ENCODE measurements at places on chromosomes 11 and 22. TPM values are rescaled to one million over a fixed set of nuclear protein-coding genes. Genes with fewer than 3 reads are reported as not detected.

The GAB4 gene
- not detected for total RNA-seq

The CSNK2A3 gene
- 1.4 TPM for total RNA-seq

The MS4A3 gene
- not detected for total RNA-seq

The FGF19 gene
- total RNA-seq: not detected

The FAT3 gene
- 69.3 TPM for total RNA-seq

The TMPRSS6 gene
- total RNA-seq: not detected

The PATE4 gene
- not detected for total RNA-seq

The C11orf87 gene
- total RNA-seq: not detected

The NTM gene
- 4.0 TPM for total RNA-seq

The P2RY6 gene
- 2.8 TPM for total RNA-seq

The ROM1 gene
- 10.8 TPM for total RNA-seq

DNA sequence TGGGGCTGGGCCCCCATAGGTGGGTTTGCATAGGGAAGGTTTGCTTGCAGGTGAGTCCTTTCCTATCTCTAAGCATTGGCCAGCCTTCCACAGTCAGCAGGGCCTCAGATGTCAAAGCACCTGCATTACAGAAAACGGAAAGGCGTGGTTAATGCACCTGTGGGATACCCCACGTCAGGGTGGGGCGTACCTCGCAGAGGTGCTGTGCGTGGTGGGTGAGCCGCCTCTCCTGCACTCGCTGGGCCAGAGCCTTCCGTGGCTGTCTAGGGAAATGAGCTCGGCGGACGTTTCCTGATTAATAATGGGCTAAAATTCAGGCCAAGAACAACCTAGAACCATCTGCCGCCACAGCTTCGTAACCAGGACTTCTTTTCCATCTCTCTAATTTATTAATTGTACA lies 32.3 kb downstream of the ST14 start:
- no peak for ATAC-seq

DNA sequence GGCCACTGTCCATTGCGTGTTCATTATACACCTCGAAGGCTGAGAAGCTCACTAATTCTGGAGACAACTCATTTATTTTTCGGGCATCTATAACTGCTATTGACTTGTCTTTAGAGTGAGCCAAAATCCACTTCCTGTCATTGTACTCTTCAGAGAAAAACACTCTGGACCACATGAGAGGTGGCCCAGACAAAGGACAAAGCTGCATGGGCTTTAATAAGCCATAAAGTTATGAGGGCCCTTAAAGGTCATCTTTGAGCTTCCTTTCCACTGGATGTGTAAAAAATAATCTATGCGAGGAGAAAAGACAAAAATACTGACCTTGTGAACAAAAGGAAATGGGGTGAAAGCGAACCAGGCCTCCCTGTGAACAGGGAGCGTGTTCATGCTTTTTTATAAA lies 63.5 kb upstream of the ZC3H12C start:
- no peak for ATAC-seq

- no peak for ATAC-seq
Observed at GRCh38 chr22:43113526-43114251, 3.1 kb downstream of the BIK start.

DNA sequence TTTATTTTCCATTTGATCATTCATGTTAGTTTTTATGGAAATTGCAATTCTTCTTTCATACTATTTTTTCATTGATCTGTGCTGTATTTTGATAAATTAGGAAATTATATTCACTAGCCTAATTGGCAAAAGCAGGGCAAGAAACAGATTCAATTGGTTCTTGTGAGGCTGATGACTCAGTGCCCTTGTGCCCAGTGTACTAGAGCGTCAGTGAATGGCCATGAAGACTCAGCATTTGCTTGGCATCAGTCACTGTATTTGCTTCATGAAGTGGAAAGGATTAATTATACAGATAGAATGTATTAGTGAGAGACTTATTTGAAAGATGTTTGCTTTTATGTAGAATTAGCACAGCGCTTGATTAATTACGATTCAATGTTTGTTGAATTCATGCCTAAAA lies 31.8 kb downstream of the MRGPRX1 start:
- ATAC-seq: no peak

- no peak for ATAC-seq
Observed at GRCh38 chr11:31757260-31757835, 53.8 kb downstream of the PAX6 start.

GRCh38 chr11:9687711-9688477 lies 24.0 kb downstream of the SWAP70 start:
- ATAC-seq: no peak

GRCh38 chr11:44985721-44986120 lies 35.0 kb upstream of the TP53I11 start:
- no peak for ATAC-seq

- ATAC-seq: no peak
Observed at GRCh38 chr22:16810188-16810802, 14.9 kb downstream of the XKR3 start.

DNA sequence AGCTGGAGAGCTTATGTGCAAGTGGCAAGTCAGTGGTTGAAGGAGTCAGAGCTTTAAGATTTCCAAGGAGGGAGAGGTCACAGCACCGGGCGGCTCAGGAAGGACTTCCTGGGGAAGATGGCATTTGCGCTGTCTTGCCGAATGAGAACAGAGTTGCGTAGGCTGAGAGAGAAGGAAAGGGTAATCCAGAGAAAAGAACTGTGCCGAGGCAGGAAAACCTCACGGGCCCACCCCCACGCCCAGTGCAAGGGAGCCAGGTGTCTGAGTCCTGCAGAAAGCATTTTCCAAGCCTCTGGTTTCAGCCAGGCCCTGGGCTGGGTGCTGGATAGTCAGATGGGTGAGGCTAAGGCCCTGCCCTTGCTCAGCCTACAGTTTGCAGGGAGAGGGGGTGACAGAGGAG lies 3.2 kb upstream of the AP1B1 start:
- no peak for ATAC-seq

DNA sequence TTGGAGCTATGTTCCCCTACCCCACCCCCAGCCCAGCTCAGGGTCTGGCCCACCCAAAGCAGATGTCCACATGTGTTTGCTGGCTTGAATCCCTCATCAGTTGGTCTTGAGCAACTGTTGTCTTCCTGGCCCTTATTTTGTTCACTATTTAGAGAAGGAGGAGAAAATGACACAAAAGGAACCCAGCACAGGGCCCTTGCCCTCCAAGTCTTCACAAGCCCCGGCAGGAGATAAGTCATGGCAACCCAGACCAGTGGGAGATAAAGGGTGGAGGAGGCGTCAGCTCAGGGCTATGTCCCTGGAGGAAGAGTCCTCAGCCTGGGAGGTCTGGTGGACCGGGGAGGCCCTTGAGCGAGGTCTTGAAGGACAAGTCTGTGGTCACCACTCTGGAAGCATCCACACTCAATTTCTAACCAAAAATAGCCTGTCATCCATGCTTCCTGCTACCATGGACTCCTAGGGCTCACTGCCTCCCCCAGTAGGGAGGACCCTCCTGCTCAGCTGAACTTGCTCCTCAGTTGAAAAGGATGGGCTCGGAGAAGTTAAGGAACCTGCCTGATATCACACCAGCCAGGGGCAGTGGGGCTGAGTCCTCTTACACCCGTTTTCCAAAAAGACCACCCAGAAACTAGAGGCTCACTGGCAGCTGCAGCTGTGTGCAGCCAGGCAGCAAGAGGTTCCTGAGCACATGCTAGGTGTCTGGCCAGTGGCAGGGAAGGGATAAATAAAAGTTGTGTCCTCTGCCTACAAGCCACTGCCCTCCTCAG lies 1.8 kb upstream of the RAB3IL1 start:
- peak; percentile 24 for ATAC-seq

GRCh38 chr11:1072116-1072820 lies 2.4 kb upstream of the MUC2 start:
- ATAC-seq: no peak

GRCh38 chr22:20444325-20444724 lies 6.7 kb upstream of the SCARF2 start:
- ATAC-seq: no peak
